ENCODE measurements at places on chromosomes 3 and 15.

DNA sequence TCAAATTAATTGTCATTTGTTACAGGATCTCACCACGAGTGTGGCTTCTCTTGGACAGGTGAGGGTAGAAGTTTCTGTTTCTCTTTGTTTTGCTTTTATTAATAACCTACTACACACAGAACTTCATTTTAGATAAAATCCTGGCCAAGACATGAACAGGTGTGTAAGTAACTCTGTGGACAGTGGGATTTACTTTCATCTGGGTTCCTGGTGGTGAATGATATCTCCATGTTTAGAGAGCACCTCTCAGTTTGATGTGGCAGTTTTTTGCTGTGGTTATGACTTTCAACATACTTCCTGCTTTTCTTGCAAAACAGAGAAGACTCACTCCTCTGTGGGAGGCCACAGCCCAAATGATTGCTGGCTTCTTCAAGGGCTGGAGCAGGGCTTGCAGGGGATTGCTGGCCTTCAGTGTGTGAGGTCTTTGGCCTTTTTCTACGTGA lies 71.1 kb upstream of the XCR1 start:
- DNase-seq = peak; percentile 29

- no peak for DNase-seq
Measured at GRCh38 chr15:91885714-91886270, 32.3 kb downstream of the SLCO3A1 start.

- no peak for DNase-seq
Measured at GRCh38 chr3:37072892-37073291, 79.6 kb downstream of the MLH1 start.

- no peak for DNase-seq
Measured at GRCh38 chr3:129553171-129553570, 10.2 kb downstream of the H1-8 start.

- no peak for DNase-seq
Measured at GRCh38 chr3:107837895-107838612, 252.8 kb downstream of the CD47 start.

GRCh38 chr15:76987896-76988860 lies 6.7 kb upstream of the PSTPIP1 start:
- DNase-seq = no peak

DNA sequence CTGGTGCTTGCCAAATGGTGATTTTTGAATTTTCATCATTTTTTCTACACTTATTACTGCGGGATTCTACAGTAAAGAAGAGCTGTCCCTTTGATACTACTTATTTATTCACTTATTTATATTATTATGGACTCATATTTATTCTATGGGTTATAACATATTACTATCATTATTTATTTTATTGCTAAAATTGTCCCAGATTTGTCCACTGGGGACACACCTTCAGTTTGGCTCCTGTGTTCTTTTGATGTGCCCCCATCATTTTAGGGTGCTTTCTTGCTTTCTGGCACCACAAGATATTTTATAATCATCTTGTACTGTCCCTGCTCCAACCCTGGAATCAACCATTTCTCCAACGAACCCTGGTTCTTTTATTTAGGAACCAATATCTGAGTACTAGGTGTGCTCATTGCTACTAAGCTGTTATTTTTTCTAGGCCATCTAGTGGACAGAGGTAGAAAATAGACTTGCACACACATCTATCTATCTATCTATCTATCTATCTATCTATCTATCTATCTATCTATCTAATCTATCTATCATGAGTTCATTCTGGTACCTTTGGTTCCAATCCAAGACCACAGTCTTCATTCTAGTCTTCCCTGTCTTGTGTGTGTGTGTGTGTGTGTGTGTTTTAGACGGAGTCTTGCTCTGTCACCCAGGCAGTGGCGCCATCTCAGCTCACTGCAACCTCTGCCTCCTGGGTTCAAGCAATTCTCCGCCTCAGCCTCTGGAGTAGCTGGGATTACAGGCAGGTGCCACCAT lies 16.0 kb downstream of the SLC22A14 start:
- DNase-seq = no peak

DNA sequence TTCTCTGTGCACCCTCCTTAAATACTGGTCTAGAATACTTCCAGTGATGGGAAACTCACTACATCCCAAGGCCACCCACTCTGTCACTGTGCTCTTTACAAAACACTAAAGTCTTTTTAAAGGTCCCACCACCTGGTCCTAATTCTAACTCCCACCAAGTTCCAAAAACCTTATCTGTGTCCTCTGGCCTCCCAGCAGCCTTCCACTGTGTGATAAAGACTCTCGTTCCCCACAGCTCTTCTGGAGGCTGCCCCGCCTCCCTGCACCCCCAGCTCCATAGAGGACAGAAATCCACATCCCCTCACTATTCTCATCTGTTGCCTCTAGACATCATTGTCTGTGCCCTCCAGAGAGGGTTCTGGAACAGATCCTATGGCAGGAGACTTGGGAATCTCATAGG lies 276.4 kb downstream of the FAM43A start:
- no peak for DNase-seq

- no peak for DNase-seq
Measured at GRCh38 chr15:87672309-87673288, 583.9 kb downstream of the NTRK3 start.

- no peak for DNase-seq
Measured at GRCh38 chr3:144626835-144627234, 655.2 kb downstream of the DIPK2A start.

- no peak for DNase-seq
Measured at GRCh38 chr3:23830869-23831484, 25.2 kb downstream of the UBE2E1 start.

- no peak for DNase-seq
Measured at GRCh38 chr3:35946121-35946853, 307.0 kb downstream of the ARPP21 start.

DNA sequence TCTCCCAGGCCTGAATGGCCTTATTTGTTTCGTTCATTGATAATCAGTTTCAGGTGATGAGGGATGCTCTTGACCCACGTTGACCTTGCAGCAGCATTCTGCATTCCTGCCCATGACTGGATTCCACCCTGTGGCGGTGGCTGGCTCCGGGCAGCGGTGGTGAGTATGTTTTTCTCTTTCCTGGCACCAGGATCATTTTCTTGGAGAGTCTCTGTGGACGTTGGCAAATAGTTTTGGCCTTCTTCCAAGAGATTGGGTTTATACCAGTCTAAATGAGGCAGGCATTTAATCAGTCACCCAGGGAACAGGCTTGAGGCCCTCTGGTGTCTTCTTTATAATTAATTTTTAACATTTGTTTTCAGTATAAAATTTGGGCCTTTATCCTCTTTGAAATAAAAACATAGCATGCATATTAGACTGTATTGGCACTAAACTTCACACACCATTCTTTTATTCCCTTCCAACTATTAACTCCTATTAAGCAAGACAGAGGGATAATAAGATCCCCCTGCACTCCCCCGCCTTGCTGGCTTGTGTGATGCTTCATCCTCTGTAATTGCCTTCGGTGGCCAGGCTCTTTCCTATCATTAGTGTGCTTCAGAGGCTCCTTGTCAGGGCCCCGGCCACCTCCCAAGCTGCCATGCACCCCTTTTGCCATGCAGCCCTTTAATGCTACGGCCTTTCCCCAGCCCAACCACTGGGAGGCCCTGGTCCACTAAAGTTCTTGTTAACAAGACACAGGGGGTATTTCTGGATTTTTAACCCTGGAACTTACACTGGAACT lies 176.2 kb upstream of the TOPAZ1 start:
- DNase-seq = no peak

GRCh38 chr3:20837676-20838302 lies 651.8 kb upstream of the SGO1 start:
- DNase-seq = no peak

DNA sequence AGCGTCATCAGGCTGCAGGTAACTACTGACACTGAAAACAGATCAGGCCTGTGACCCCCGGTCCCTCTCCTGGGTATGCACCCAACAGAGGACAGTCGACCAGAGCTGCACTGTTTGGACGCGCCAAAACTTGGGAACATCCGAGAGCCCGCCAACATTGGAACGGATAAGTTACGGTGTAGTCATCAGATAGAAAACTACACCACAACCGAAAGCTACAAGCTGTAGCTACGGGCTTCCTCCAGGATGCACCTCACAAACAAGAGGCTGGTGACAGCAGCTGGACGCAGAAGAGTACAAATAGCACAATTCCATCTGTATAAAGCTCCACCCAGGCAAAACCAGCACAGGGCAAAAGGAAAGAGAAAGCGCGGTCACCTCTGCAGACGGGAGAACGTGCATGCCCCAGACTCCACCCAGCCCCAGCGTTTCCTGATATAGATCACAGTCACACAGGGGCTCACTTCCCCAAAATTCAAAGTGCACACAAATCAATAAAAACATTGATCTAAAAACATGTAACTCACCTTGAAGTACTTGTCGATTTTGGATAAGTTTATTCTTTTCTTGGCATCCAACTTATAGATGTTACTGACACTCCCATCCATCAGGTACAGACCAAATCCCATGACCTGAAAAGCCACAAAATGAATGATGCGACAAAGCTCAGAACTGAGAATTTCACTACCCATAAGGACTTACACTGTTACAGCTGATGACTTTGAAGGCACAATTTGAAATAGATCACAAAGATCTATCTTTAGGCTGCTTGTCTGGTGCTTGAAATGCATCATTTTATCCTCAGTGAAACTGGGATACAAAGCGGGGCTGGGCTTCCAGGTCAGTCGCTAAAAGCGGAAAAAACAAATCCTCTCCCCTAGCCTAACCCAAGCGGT lies 43.3 kb downstream of the CYFIP1 start:
- DNase-seq = no peak

DNA sequence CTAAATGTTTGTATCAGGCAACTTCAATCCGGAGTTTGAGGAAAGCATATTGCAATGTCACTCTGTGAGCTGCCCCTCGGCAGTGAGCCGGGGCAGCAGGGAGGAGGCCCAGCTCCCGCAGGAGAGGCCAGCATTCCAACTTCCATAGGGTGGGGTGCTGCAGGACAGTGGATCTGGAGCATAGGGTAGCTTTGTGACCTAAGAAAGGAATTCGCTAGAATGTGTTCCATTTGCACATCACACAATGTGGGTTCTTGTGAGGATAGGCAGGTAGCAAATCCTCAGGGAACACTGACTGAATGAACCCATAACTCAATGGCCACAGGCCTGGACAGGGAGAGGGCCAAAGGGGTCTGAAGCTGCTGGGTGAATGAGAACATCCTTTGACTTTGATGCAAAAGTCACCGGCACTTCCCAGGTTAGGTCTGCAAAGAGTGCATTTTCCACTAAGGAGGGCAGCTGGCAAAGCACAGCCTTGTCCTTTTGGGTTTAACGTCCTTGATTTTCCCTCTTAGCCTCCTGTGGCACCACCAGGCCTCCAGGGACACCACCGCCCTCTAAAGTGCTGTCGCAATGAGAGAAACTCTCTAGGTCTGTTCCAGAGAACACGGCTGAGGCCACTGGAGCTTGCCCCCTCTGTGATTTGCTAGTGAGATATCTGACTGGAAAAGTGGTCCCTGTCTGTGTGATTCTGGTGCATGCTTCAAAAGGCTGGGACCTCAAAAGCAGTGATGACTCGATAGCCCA lies 36.2 kb downstream of the GABRB3 start:
- no peak for DNase-seq

DNA sequence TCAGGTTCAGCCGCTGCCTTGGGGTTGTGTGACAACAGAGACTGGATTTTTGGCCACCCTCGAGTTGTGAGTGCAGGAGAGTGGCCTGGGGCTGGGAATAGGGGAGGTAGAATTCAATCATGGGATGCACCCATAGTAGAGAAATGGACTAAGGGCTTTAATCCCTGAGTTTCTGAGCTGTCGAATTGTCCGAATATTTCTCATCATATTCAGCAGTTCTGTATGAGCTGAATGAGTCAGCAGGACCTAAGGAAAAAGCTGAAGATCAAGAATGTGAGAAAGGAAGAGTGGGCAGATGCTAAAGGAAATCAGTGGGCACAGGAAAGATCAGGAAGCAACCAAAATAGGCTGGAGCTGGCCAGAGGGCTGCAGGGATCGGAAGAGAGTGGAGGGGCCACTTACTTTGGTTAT lies 44.4 kb upstream of the SACM1L start:
- no peak for DNase-seq

DNA sequence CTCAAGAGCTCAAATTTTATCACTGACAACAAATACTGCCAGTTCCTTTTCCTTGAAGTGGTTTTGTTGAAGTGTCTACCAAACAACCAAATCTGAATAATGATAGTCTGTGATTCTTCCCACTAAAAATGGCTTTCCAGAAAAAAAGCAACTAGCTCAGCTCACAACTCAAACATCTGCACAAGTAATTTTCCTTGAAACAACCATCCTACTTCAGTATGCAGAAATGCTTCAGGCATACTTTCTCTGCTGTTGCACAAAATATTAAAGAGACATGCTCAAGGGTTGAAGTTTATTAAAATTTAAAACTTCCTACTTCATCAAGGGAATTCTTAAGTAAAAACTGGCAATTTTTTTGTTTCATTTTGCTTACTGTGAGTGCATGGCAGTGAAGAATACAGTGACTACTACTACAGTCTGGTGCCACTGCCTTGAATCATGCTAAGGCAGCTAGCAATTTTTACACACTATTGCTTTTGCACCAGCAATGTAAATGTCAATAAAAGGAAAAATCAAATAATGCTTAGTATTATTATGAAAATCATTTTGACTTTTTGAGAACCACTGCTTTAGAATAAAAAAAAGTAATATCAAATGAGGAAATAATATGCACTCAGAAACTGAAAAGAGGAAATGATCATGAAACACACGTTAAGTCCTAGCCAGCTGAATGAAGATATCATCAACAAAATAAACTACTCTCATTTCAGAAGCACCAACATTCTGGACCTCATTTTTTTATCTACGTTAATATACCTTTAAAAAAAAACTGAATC lies 33.6 kb downstream of the VPS13C start:
- no peak for DNase-seq

- no peak for DNase-seq
Measured at GRCh38 chr3:136805795-136806194, 13.1 kb upstream of the SLC35G2 start.

DNA sequence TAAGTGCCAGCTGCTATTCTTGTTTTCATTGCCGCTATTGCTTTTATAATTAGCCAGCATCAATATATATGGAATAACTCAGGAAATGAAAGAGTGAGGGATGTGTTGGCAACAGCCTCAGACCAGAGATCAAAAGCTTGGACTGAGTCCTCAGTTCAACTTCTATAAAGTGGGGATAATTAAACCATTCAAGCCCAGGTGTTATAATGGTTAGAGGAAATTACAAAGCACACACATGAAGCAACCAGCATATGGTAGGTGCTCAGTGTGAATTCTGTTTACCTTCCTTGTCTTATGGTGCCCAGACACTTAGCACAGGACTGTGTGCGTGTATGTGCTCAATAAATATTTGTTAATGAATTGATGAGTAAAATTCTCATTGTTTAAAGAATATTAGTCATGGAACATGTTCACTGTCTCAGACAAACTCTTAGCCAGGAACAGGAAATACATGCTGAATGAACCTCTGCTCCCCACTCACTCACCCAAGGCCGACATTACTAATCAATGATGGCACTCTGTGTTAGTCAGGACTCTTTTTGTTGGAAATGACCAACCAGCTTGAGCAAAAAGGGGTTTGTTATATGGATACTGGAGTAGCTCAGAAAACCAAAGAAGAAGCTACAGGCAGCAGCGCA lies 16.7 kb upstream of the CCDC174 start:
- DNase-seq = no peak
